Bronchus fibroblast of lung (primary cell): ENCODE measurements at places on chromosomes 1 and 21. TPM values are rescaled to one million over a fixed set of nuclear protein-coding genes. Genes with fewer than 3 reads are reported as not detected.

The C1orf216 gene
- 9.7 and 9.9 TPM in 2 replicates for total RNA-seq

The VWA5B1 gene
- total RNA-seq: not detected in 2 replicates

The KCNK2 gene
- 4.4 and 4.8 TPM in 2 replicates for total RNA-seq

The SLC2A5 gene
- total RNA-seq: not detected in 2 replicates

The SELL gene
- total RNA-seq: not detected in 2 replicates

The KIF21B gene
- total RNA-seq: 3.0 and 3.3 TPM in 2 replicates

The TLR5 gene
- under 0.01 TPM in 1 of 2 replicates, not detected in the other for total RNA-seq

The RBM11 gene
- 0.15 TPM in 1 of 2 replicates, not detected in the other for total RNA-seq

The VHLL gene
- total RNA-seq: not detected in 2 replicates

The FAM78B gene
- total RNA-seq: 0.15 and 0.17 TPM in 2 replicates

The TDRD5 gene
- total RNA-seq: not detected in 2 replicates

The CLCA4 gene
- not detected in 2 replicates for total RNA-seq

The UTS2 gene
- 0.17 TPM in 1 of 2 replicates, not detected in the other for total RNA-seq

The RNU1-3 gene
- under 0.01 TPM in 1 of 2 replicates, not detected in the other for total RNA-seq

The CR2 gene
- not detected in 2 replicates for total RNA-seq

The SUSD4 gene
- total RNA-seq: under 0.01 and 1.2 TPM in 2 replicates

The TMEM125 gene
- not detected in 2 replicates for total RNA-seq

The BCL2L15 gene
- not detected in 2 replicates for total RNA-seq

The RBP7 gene
- total RNA-seq: not detected in 2 replicates

The GTF2B gene
- total RNA-seq: 34.0 and 36.1 TPM in 2 replicates

The LRRIQ3 gene
- 0.15 and 0.17 TPM in 2 replicates for total RNA-seq

The OR2T11 gene
- not detected in 2 replicates for total RNA-seq

The HSD3B2 gene
- not detected in 2 replicates for total RNA-seq

The B3GALNT2 gene
- 16.2 and 16.5 TPM in 2 replicates for total RNA-seq

The ACTL8 gene
- total RNA-seq: 0.30 and 0.34 TPM in 2 replicates

The S100A7 gene
- not detected in 2 replicates for total RNA-seq

The OR1C1 gene
- not detected in 2 replicates for total RNA-seq

The SLX9 gene
- total RNA-seq: 16.2 and 21.5 TPM in 2 replicates

The FLG2 gene
- not detected in 2 replicates for total RNA-seq

The PWP2 gene
- 3.4 and 6.7 TPM in 2 replicates for total RNA-seq

The SPRR2F gene
- not detected in 2 replicates for total RNA-seq

The TMEM52 gene
- total RNA-seq: 1.3 and 1.8 TPM in 2 replicates

The ERO1B gene
- total RNA-seq: 0.30 and 1.5 TPM in 2 replicates

The RNU1-2 gene
- total RNA-seq: under 0.01 TPM in 1 of 2 replicates, not detected in the other

The LCE1E gene
- total RNA-seq: not detected in 2 replicates

The FCRL4 gene
- total RNA-seq: not detected in 2 replicates

The TPTE gene
- not detected in 2 replicates for total RNA-seq

The GOLPH3L gene
- total RNA-seq: 11.9 and 13.1 TPM in 2 replicates

The LCE3E gene
- total RNA-seq: not detected in 2 replicates

The KCNJ9 gene
- total RNA-seq: not detected in 2 replicates

The REN gene
- 0.15 and 0.67 TPM in 2 replicates for total RNA-seq

The AQP10 gene
- total RNA-seq: not detected in 2 replicates

The CFAP107 gene
- not detected in 2 replicates for total RNA-seq

The C4BPA gene
- not detected in 2 replicates for total RNA-seq
